ENCODE measurements at places on chromosomes 3 and 15.

DNA sequence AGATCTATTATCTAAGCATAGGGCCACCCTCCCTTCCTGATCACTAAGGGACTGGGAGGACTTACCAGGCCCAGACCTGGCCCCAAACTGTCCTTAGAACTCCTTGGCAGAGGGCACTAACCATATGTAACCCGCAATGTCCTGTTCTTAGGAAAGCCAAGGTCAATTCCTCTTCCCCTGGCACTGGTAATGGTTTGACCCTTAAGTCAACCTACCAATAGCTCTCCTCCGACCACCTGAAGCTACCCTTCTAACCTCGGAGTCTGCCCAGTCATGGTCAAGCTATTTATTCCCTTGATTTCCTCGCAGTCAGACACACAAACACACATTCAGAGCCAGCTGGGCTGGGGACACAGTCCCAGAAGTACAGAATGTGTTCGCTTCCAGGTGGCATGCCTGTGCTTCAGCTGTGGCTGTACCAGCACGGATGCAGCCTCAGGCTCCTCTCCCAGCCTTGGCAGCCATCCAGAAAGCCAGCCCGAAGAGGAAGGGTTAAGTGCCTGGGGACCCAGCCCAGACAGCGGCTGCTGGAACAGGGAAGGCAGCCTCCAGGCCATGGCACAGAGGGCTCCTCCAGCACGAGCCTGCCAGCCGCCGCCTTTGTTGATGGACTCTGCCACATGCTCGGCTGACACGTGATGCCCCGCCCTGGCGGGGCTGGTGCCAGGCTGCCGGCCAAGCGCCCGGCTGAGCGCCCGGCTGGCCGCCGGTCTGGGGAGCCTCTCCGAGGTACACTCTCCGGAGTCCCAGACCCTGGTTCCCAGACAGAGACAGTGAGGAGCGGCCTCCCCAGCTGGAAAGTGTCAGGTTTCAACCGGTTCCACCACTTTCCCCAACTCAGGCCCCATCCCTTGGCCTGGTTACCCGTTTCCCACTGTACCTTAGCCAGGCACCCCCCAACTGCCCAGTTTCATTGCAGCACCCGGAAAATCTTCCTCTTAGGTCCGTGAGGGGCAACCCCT is 5.5 kb downstream of the BMF start:
- no peak for DNase-seq

DNA sequence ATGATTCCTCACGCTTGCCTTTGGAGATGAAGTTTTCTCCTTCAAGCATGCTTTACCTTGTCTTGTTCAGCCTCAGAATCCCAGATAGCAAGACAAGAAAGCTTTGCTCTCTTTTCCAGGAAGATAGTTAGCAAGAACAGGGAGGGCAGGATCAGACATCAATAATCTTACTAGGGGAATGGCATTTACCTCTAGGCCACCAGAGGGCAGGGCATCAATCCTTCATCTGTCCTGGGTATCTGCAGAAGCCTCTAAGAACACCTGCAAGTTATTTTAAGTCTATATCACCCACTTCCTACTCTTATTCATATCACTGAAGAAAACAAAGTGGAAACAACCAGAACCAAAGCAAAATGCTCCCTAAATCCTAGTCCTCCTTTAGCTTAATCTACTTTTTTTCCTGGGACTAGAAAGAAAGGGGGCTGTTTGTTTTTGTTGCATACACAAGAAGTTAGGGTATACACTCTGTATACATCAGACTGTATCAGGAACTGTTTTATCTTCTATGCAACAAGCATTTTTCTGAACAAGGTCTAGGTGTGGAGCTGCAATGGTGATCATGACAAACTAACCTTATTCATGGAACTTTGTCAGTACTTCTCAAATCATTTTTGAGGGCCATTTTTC is 862.5 kb downstream of the CADM2 start:
- no peak for DNase-seq

DNA sequence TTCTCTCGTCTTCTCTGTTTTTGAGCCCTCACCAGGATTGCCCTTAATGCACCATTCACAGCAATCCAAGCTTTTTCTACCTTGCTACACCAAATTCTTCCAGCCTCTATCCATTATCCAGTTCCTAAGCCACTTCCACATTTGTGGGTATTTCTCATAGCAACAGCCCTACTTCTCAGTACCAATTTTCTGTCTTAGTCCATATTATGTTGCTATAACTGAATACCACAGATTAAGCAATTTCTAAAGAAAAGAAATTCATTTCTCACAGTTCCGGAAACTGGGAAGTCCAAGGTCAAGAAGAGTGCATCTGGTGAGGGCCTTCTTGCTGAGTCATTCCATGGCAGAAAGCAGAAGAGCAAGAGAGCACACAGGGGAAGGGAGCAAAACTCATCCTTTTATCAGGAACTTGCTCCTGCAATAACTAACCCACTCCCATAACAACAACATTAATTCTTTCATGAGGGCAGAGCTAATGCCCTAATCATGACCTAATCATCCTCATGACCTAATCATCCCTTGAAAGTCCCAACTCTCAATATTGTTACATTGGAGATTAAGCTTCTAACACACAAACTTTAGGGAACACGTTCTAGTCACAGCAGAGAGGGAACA is 9.7 kb upstream of the EIF1B start:
- no peak for DNase-seq

- DNase-seq = no peak
Measured at GRCh38 chr3:7788881-7789280, 712.7 kb upstream of the LMCD1 start.

DNA sequence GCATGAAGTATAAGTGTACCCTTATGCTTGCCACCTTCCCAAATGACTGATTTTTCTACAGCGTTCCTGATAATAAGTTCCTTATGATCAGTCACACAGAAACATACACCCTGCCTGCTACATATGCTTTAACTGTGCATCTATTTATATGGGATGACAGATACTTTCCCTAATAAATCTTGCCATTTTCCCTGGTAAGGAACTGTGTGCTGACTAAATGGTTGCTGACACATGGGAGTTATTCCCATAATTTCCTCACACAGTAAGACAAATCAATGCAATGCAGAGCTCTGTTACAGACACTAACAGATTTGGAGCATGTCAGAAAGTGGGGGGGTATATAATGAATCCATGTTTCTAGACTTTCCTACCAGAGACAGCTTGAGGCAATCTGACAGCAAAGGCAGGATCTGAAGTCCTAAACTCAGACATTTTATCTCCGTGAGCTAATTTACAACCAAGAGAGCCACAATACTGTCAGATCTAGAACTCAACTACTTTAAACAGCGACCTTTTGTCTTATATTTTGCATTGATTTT is 86.9 kb upstream of the TCF12 start:
- DNase-seq = no peak

GRCh38 chr3:151120409-151120808 is 34.9 kb downstream of the MED12L start:
- DNase-seq = no peak

DNA sequence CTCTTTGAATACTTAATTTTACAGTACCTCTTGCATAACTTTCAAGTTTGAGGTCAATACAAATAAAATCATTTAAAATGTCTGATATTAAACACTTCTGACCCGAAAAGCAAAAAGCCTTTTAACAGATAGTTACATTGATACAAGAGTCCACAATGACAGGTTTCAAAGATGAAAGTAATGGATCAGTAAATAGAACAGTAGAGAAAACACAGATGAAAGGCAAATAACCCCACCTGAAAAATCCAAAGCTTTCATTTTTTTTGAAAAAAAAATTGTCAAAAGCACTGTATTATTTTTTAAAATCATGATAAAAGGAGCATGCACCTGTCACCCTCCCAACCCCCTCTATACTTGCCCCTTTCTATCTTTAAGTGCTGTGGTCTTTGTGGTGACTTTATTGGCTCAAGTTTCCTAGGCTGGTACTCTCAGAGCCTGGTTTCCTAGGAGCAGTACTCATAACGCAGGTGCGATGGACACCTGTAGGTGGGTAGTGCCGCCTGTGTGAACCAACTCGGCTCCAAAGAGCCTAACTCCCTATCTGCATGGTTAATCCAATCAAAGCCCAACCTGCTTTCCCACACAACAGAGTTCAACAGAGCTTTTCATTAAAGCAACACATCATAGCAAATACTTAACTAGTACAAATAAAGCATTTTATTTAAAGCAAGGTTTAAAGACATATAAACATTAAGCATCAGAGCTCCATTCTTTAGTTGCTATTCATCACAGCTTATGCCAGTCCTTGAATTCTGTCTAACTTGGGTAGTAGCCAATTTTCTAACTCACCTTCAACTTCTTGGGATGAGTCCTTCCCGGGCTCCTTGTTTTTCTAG is 32.2 kb downstream of the LIPC start:
- DNase-seq = no peak

GRCh38 chr3:179765396-179765795 is 112.6 kb downstream of the USP13 start:
- no peak for DNase-seq

- no peak for DNase-seq
Measured at GRCh38 chr3:184561913-184562877, 610 bp downstream of the EPHB3 start.

DNA sequence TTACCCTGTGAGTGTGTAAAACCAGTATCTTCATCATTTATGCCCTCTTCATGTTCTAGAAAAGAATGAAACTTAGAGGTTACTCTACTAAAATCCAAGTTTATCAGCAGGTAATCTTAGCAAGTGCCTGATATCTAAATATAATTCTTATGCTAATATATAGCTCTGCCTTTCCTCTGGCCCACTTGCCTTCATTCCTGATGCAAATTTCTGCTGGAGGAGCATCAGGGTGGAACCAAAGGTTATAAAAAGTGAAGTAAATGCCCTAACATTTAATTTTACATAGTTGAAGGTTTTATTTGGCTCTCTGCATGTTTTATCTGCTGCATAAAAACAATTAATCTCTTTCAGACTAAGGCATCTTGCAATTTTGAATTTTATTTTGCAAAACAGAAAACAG is 936.2 kb downstream of the ROBO2 start:
- DNase-seq = no peak

- DNase-seq = no peak
Measured at GRCh38 chr3:176522436-176522835, 674.8 kb downstream of the TBL1XR1 start.

- DNase-seq = no peak
Measured at GRCh38 chr3:105953831-105954230, 85.0 kb upstream of the CBLB start.

DNA sequence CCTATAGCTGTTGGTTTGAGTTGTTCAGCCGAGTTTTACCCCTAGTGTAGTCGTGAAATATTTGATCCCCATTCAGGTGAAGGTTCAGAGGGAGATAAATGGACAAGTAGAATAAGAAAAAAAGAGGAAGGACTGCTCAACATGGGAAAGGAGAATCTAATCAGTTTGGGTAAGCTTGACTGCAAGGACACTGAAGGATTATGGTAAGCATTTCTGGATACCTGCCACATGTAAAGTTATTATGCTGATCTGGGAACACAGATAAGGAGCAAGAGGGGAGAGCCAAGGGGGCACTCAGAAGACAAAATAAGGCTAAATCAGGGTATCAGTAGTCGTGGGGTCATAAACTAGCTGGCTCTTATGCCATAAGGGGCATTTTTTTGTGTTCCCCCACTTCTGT is 49.9 kb downstream of the TFG start:
- DNase-seq = no peak

DNA sequence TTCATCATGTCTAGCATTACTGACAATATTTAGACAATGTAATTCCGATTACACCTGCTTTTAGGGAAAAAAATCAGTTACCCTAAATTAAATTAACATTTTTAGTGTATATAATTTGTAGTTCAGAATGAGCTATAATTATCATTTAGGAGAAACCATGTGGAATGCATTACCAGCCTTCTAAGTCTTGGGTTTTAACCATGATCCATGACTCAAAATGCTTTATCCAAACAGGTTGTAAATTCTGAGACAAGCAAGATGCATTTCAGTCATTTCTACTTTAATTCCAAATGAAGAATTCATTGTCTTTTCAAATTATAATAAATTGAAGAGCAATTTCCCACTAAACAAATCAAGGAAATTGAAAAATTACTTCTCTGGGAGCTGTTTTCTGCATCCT is 243.7 kb upstream of the LRIG1 start:
- no peak for DNase-seq

DNA sequence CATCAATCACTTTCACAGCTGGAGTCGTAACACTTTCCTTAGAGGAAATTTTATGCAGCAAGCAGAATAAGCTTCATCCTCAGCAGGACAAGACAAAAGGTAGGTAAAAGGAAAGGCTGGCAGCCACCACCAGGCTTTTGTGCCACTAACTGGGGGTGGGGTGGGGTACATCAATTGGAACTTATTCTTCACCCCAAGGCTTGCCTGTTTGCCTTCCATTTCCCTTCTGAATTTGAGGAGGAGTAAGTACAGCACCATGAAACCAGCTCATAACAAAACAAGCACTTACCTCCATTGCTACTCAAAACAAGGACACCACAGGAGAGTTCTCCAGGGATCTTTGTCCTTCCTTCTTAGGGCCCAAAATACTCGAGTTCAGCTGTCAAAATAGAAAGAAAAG is 296.8 kb downstream of the ARRDC4 start:
- DNase-seq = no peak

DNA sequence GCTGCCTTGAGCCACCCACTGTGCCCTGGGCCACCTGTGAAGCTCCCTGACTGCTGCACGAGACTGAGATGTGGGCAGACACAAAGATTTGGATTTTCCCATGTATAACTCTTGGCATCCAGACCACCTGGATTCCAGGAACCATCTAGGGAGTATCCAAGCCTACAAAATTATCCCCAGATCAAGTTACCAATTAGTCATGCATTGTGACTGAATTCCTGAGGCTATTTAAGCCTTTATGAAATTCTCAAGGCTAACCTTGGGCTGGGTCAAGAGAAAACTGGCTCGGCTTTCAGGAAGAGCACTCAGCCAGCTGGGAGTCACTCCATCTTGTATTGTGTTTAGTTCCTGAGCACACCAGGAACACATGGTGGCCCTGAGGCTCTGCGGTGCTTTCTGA is 13.3 kb upstream of the ATP13A5 start:
- DNase-seq = no peak

DNA sequence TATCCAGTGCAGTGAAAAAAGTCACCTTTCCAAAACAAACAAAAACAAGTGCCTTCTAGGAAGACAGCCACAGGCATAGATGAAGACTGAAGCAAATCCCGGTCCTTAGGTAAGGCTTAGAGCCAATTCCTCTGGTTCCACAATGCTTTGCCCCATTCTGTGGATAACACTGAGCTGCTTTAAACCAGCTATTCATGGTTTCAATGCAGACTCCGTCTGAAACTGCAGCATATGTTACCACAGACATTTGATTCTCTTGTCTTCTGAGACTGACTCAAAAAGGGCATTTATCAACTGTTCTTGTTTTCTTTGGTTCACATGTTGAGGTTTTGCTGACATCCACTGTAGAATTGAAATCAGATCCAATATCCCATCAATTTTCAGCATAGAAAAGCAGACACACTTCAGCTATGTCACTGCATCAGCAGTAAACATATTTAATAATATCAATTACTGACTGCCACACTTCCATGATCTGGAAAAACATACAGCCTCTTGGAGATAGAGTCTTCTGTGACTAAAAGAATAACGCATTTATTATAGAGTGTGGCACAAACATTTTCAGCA is 659.3 kb downstream of the ROBO2 start:
- no peak for DNase-seq

- DNase-seq = no peak
Measured at GRCh38 chr3:125594581-125595011, 701 bp downstream of the OSBPL11 start.

GRCh38 chr15:51366920-51367319 is 25.5 kb downstream of the GLDN start:
- no peak for DNase-seq

GRCh38 chr3:194270627-194271459 is 80.3 kb downstream of the CPN2 start:
- no peak for DNase-seq

- DNase-seq = no peak
Measured at GRCh38 chr15:31338879-31339557, 12.4 kb downstream of the KLF13 start.

- no peak for DNase-seq
Measured at GRCh38 chr3:21159543-21159906, 591.5 kb downstream of the ZNF385D start.
